ENCODE measurements at places on chromosomes 16 and 17.

DNA sequence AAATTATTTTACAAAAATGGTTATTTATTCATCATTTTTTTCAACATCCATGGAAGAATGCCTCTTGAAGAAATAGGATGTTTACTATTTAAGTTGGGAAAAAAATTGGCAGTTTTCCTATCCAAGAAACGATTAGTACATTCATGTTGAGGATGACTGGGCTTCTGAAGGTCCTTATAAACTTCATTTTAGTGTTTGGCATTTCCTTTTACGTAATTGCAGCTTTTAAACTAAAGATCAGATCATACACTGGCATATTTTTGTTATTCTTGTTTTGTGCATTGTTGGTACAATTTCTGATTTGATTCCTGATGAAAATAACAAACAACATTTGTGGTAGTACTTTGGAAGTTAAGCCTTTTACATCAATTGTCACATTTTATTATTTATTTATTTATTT, 11.5 kb downstream of the KCNJ16 start:
- DNase-seq = no peak

GRCh38 chr16:72501739-72502593, 330.0 kb upstream of the PMFBP1 start:
- DNase-seq = peak; percentile 87

GRCh38 chr17:35491417-35491816, 42.9 kb upstream of the SLFN13 start:
- no peak for DNase-seq

GRCh38 chr16:50546125-50546524, 2.1 kb upstream of the NKD1 start:
- no peak for DNase-seq

GRCh38 chr17:70947636-70948565, 778.6 kb downstream of the KCNJ2 start:
- no peak for DNase-seq

- no peak for DNase-seq
These were observed 1.3 kb downstream of the SBK1 start for GRCh38 chr16:28293601-28293960.

GRCh38 chr17:19659366-19660177, 11.0 kb downstream of the ALDH3A2 start:
- DNase-seq = no peak

GRCh38 chr17:64779376-64780095, 117.4 kb upstream of the SMURF2 start:
- DNase-seq = no peak

DNA sequence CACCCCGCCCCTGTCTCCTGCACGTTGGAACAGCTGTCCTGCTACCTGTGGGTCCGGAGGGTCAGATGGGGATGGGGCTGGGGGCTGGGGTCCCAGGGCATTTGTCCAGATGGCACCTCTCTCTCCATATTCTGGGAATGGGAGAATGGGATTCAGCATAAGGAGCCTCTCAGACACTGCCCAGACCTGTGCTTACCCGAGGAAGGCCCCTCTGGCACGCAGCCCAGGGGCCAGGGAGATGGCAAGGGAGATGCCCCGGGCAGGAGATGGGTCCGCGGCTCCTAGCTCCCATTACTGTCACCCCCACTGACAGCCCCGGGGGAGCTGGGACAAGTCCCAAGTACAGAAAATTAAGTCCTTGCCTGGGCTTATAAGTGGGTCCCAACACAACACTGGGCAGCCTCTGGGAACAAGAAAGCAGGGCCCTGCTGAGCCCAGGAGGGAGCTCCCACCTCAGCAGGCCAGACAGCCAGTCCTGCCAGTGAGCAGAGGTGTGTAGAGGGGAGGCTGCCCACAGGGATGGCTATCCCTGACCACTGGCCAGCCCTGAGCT, 1.8 kb downstream of the VASN start:
- DNase-seq = no peak

DNA sequence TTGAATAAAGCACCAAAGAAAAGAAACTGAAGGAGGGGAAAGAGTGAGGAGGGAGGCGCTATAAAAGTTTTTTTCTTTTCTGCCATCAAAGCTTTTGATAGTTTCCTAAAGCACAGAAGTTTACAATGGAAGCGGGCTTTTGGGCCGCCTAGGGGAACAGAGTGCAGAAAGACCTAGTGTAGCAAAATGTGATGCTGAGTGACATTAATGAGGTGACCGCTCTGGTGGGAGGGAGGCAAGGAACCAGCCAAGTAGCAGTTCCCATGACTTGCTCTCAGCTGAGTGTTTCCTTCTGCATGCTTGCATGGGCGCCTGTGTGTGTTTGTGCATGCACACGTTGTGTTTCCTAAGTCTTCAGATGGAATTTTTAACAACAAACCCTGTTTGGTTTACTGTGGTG, 15.5 kb downstream of the MSI2 start:
- DNase-seq = no peak

DNA sequence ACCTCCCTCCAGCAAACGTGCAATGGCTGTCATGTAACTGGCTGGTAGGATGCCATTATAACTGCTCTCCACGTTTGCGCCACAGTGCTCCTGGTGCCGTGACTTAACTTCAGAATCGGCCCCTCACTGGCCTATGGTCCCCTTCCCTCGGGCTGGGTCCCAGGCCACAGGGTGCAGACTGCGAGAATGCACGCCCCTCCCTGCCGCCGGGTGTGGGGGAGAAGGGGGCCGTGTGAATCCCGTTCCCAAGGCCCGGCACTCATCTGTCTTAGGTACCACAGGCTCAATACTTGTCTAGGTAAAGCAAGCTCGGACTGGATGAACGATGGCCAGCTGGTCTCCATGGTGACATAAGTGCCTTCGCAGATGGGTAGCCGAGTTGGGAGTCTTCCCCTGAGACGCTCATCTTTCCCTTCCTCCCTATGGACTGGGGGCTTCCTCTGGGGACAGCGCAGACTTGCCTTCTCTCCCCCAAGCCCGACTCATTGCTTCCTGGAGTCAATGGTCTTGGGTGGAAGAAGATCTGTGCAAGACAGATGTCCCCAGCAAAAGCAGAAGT, 37.8 kb downstream of the TIMM22 start:
- no peak for DNase-seq

DNA sequence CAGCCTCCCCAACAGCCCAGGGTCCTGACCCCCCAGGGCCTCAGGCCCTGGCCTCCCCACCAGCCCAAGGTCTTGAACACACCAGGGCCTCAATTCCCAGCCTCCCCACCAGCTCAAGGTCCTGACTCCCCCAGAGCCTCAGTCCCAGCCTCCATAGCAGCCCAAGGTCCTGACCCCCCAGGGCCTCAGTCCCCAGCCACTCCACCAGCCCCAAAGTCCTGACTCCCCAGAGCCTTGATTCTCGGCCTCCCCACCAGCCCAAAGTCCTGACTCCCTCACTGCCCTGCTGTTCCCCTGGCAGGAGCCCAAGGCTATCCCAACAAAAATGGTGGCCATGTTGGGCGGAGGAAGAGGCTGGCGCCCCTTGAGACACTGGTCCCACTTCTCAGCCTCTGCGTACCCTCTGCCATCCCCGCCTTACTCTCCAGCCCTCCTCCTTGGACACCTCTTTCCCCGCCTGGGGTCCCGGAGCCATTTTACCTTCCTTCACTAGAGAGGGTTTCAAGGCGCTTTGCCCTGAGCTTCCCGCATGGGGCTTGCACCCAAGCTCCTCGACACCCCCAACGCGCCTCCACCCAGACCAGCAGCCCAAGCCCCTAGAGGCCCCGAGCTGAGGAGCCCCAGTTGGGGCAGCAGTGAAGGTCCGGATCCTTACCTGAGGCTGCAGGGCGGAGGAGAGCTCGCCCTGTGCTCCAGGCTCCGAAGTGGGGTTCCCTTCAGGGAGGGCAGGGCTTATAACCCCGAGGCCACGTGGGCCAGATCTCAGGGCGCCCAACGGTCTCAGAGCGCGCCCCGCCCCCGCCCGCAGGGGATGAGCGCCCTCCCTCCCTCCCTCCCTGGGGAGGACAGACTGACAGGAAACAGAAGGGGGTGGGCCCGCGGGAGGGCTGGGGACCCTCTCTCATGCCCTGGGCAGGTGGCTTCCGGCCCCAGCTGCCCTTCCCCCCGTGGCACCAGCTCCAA, 3.5 kb upstream of the TSPOAP1 start:
- DNase-seq = no peak

DNA sequence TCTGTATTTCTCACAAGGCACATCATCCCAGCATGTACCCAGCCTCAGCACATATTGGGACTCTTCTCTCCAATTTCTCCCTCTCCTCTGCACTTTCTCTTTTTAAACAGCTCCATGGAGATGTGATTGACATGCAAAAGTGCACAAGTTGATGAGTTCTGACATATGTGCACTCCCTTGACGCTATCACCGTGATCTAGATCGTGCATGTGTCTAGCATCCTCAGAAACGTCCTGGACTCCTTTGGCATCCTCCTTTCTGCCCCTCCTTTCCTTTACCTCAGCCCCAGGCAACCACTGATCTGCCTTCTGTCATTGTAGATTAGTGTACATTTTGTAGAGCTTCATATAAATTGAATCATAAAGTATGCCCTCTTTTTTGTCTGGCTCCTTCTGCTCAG, 108.0 kb upstream of the HSBP1 start:
- no peak for DNase-seq

DNA sequence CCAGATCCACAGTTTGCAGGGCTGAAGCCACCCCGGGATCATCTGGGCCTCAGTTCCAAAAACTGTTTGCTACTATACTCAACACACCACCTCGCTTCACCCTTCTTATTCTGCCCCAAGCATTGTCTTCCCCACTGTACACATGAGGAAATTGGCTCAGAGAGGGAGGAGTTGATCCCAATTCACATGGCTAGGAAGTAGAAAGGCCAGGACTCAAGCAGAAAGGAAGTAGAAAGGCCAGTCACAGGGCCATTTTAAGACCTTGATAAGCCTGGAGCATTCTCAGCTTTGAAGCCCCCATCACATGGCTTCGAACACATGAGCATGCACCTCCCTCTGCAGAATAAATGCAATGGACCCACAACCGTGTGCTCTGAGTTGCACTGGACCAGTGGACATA, 7.7 kb upstream of the PRSS22 start:
- DNase-seq = no peak

GRCh38 chr17:12349297-12349696, 316.4 kb upstream of the MYOCD start:
- DNase-seq = no peak

DNA sequence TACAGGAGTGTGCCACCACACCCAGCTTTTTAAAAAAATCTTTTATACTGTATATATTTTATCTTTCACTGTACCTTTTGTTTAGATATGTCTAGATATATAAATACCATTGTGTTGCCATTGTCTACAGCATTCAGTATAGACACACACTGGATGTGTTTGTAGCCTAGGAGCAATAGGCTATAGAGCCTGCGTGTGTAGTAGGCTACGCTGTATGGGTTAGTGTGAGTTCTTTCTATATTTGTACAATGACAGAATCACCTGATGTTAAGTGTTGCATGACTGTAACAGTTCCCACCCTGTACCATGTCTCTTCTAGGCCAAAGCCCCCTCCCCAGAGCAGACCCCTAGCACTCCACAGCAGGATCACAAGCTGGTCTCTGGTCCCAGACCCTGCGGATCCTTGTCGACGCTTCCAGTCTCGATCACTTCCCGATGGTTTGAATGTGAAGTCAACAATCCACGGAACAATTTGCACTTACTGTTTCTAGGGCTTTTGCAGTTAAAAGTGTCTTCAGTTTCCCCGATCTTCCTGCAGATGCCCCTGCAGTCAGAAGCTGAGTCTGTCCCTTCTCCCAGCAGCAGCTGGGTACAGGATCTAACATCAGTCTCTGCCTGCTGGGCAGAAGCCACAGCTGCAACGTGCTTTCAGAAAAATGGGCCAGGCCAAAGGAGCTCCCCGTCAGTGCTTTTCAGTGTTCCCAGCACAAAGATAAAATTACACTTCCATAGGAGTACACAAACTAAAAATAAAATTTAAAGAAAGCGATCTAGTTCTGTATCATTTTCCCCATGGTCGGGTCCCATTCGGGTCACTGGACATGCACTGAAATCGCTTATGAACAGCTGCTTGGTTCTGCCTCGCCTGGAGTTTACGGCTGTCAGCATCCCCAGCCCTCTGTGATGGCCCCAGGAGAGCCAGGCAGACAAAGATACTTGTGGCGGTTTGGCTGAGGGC, 35.4 kb downstream of the ADAM11 start:
- DNase-seq = no peak

GRCh38 chr17:71110326-71110725, 941.0 kb downstream of the KCNJ2 start:
- no peak for DNase-seq

DNA sequence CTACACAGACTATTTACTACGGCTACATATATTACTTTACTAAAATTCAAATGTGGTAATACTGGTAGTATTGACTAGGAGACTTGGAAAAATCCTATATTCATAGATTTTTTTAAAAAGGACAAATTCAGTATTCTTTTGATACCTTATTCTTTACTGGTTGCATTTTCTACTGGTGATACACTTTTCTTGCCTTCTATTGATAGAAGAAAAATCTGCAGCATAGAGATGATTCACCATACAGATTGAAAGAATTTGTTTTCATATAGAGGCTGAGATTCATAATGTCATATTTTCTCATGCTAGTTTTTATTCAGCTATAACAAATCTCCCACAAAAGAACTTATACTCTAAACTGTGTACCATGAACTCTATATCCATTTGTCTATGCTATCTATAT, 195.4 kb upstream of the C17orf78 start:
- DNase-seq = no peak

DNA sequence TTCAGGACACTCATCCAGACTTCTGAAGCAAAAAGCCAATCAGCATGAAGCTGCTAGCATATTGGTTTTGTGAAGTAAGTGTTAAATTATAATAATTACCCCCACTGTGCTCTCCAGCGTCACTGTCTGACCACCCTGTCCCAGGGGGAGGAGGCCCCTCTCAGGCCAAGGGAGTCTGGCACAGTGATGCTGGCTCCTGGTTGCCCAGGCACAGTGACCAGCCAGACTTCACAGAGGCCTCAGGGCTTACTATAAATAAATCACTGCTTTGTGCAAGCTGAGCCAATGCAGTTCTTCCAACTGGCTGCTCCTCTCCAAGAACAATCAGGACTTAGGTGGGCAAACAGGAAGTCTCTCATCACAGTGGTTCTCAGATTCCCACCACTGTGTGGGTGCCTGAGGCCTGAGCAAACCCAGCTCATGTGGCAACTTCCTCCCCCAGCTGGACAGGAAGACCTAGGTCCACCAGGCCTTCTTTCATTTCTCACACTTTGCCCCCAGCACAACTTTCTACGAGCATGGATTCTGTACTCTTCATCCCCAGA, 1.7 kb upstream of the DBNDD1 start:
- DNase-seq = peak; percentile 70

- DNase-seq = no peak
These were observed 9.3 kb upstream of the CNP start for GRCh38 chr17:41957031-41957868.

DNA sequence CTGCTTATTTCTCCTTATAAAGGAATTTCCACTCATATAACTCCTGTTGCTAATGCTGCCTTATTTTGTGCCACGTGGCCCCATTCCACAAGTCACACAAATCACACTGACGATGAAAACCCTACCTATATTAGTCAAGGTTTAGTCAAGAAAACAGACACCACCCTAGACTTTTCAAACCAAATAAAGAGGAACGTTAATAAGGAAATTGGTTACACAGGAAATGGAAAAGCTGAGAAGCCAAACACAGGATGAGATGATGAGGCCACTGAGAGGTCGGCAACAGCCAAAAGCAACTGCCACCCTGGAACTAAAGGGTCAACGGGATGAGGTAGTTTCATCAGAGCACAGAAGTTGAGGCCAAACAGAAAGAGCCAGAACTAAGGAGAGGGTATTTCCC, 47.3 kb upstream of the ALOX12 start:
- DNase-seq = no peak

GRCh38 chr17:10294180-10294579, 78.6 kb downstream of the MYH13 start:
- DNase-seq = no peak

GRCh38 chr16:86198206-86199118, 299.5 kb downstream of the IRF8 start:
- DNase-seq = no peak
